Naive B cell (primary cell): ENCODE measurements at places on chromosomes 12 and 14.

DNA sequence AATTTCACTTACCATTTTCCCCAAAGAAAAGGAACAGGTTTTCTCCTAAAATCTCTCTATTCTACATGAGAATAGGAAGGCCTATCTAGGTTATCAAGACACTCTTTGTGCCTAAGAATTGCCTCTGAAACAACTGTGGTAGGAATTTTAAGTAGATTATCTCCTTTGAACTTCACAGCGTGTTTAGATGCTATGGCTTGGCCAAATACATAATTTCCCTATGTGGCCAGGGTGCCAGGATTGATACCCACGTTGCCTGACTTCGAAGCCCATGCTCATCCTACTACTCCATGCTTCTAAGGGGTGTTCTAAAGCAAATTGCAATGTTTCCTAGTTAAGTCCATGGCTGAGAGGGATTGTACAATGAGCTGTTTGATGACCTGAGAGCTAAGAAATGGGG is 241.5 kb upstream of the FBXO33 start:
- DNase-seq, result no peak

DNA sequence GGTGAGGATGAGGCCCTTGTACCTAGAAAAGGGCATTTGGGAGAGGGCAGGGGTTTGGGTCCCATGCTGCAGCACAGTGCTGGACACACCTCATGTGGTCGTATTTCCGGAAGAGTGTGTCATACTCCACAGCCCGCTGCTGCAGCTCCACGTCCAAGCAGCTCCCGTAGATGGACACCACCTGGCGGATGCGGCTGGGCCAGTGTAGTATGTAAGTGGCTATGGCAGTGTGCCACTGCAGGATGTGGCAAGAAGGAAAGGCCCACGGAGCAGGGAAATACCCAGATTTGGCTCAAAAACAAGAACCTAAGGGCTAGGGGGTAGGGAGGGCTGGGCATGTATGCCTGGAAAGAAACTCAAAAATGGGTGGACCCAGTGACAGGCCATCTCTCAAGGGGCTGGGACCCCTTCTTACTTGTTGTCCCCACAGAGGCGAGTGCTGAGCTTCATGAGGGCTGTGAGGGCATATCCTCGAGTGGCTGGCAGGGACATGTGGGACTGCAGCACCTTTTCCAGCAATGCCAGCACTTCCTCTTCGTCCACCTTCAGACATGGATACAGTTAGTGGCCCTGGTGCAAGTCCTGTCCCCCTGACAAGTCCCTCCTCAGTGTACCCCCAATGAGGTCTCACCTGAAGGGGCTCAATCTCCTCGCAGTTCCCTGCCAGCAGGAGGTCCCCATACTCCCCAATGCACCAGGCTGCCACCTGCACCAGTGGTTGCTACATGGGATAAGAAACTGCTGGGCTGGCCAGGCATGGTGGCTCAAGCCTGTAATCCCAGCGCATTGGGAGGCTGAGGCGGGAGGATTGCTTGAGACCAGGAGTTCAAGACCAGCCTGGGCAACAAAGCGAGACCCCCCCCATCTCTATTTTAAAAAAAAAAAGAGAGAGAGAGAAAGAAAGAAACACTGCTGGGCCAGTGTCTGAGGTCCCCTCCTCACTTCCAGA is 5.4 kb downstream of the AP1G2 start:
- DNase-seq, result no peak

DNA sequence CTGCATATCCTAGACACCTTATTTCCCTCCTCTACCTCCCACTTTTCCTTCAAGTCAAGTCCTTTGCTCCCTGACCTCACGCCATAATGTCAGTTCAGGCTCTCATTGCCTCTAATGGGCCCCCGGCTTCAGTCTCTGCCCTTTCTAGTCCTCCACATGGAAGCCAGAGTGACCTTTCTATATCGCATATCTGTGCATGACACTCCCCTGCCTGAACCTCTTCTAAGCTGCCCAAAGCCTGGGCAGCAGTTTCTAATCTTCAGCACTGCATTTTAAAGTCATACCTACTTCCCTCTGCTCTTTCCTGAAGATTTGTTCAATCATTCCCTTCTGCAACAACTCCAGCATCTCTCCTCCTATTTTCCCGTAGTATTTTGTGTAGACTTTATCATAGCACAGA is 45.5 kb downstream of the ESR2 start:
- no peak for DNase-seq

- no peak for DNase-seq
Measured at GRCh38 chr14:90005939-90006530, 50.3 kb downstream of the TDP1 start.

- DNase-seq, result no peak
Measured at GRCh38 chr14:93156693-93157369, 27.9 kb downstream of the MOAP1 start.
